Cardiac fibroblast (primary cell): ENCODE measurements at places on chromosomes 7 and 10.

GRCh38 chr7:111866787-111867186 is 304.5 kb upstream of the IMMP2L start:
- DNase-seq, result no peak

DNA sequence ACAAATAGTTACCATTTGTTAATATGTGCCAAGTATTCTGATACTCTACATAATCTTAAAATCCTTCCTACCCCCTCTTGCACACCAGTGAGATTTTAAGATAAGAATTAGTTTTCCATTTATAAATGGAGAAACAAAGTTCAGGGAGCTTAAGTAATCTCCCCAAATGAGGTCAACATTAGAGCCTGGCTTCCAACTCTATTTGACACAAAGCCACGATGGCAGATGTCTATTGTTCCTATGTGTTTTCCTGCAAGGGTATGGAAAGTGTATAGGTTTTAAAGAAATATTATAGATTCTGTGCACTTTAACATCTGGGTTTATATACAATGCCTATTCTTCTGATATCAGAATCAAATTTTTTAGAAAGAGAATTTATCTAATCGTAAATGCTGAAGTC is 143.9 kb upstream of the SEMA3C start:
- no peak for DNase-seq

GRCh38 chr7:65448816-65449504 is 75.3 kb downstream of the ZNF92 start:
- peak; percentile 88 for DNase-seq

- peak; percentile 70 for DNase-seq
These were observed 676 bp downstream of the TCAF1 start for GRCh38 chr7:143901332-143901667.

DNA sequence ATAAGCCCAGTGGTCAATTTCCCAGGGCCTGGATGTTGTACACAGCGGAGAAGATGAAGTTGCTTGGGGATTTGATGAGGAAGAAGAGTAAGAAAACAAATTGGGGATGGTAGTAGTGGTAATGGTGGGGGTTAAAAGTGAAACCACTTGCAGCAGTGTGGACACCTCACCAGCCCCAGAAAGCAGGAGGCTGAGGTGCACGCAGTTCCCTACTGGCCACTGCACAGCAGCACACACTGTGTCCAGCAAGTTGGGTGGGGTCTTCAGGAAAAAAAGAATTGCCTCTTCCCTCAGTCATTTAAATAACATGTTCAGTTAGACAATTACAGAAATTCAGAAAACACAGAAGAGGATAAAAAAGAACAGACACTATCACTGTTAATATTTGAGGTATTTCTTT is 96.6 kb downstream of the TAX1BP1 start:
- no peak for DNase-seq

DNA sequence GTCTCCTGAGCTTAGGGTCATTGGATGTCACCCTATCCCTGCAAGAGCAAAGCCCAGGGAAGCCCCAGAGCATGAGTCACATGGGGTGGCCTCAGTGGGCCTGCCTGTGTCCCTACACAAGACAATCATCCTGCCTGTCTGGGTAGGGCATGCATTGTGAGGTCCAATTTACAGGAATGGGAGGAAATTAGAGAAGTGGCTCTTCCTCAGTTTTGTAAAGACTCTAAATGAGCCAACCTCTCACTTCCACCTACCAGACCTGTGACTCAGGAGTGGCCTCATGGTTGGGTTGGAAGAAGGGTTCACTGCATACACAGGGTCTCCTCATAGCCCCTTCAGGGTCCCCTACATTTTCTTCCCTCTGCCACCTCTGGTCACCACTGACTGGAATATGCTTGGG is 43.6 kb upstream of the SMNDC1 start:
- no peak for DNase-seq

GRCh38 chr7:142355328-142355727 is 97.5 kb upstream of the PRSS58 start:
- no peak for DNase-seq

- DNase-seq, result peak; percentile 38
These were observed 4.1 kb downstream of the IMPDH1 start for GRCh38 chr7:128405471-128406313.

- DNase-seq, result no peak
These were observed 147.2 kb downstream of the NSUN6 start for GRCh38 chr10:18504161-18504560.

GRCh38 chr10:111762114-111762513 is 421.5 kb downstream of the GPAM start:
- no peak for DNase-seq

DNA sequence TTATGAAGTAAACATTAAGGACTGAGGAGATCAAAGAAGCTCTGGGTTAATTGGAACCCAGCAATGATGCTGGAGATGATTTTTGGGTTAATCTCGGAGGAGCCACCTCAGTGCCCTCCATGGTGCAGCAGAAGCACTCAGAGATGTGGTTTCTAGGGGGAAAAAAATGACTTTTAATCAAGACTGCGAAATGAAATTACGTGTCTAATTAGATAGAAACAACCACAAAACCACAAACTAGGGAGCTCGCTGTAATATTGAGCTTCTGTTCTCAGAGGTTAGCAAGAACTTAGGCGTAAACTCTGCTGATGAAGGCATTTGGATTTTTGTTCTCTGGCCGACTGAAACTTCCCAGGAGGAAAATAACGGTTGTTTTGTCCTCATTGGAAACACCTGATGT is 319.0 kb downstream of the GRID1 start:
- DNase-seq, result no peak

- peak; percentile 16 for DNase-seq
These were observed 193.1 kb upstream of the SEMA3C start for GRCh38 chr7:81111781-81112540.

DNA sequence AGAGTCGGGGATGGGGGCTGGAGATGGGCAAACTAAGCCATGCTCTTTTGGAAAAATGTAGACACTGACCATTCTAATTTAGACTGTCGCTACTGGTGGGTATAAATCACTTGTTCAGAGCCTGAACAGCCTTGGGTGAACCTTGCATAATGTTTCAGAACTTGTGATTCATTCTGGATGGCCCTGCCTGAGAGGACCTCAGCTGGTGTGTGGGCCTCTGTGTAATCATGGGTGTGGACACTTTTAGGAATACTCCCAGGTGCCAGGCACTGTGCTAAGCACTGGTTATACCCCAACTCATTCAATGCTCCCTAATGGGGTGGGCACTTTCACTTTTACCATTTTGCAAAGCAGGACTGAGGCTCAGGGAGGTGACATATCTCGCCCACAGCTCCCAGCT is 26.8 kb upstream of the TM9SF3 start:
- peak; percentile 15 for DNase-seq

DNA sequence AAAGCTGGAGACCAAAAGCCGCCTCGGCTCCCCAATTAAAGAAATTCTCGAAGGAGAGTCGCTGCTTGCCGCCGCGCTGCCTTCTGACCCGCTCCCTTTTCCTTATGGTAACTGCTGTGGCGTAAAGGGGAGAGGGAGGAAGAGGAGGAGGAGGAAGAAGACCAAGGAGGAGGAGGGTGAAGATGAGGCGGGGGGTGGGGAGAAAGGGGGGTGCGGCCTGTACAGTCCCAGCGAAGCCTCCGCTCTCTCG is 388 bp downstream of the CNOT4 start:
- DNase-seq, result no peak

DNA sequence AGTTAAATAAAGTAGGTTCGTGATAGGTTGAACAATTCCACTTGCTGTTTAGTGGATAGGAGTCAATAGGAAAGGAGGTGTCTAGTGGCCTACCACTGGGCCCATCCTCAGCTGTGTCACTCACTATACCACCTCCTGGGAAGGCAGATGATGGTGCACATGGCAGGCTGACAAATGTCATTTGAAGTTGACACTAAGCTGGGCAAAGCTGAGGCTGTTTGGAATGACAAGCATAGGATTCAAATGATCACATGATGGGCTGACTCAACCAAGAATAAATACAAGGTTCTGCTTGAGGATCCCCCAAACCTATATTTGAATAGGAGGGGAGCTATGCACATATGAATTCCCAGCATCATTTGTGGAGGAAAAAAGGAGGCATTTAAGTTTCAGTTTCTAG is 489.8 kb downstream of the RPS24 start:
- DNase-seq, result no peak
